ENCODE measurements at places on chromosomes 12 and 14.

- DNase-seq: no peak
Measured at GRCh38 chr14:105045710-105046326, 19.4 kb downstream of the GPR132 start.

- DNase-seq: no peak
Measured at GRCh38 chr14:93733631-93734030, 54.7 kb downstream of the PRIMA1 start.

DNA sequence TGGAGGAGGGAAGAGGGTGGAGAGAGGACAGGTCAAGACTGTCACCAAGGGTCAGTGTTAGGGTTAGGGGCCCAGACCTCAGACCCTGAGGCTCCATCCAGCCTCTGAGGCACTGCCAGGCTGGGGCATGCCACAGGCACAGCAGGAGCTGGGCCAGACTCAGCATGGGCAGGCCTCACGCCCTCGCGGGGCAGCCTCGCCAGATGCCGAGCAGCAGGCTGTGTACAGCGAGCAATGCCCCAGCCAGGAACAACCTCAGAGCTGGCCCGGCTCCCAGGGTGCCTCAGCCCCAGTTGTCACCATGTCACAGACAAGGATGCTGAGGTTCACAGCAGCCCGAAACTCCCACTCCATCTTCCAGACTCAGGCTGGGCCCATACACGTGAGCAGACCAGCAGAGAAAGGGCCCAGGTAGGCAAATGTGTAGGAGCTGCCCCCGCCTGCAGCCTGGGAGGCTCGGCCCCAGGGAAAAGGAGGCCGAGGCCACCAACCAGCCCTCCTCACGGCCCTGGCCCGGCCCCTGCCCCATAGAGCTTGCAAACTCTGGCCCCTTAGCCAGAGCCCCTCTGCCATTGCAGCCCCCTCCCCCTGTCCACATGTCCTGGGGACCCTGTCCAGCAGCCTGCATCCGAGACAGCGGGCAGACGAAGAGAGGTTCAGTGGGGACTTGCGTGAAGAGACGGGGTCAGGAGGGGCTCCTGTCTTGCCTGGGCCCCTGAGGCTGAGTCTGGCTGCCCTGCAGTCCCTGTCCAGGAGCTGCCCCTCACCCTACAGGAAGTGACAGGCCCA, 7.5 kb downstream of the C14orf180 start:
- no peak for DNase-seq

GRCh38 chr12:111316671-111317070, 52.2 kb downstream of the PHETA1 start:
- no peak for DNase-seq

DNA sequence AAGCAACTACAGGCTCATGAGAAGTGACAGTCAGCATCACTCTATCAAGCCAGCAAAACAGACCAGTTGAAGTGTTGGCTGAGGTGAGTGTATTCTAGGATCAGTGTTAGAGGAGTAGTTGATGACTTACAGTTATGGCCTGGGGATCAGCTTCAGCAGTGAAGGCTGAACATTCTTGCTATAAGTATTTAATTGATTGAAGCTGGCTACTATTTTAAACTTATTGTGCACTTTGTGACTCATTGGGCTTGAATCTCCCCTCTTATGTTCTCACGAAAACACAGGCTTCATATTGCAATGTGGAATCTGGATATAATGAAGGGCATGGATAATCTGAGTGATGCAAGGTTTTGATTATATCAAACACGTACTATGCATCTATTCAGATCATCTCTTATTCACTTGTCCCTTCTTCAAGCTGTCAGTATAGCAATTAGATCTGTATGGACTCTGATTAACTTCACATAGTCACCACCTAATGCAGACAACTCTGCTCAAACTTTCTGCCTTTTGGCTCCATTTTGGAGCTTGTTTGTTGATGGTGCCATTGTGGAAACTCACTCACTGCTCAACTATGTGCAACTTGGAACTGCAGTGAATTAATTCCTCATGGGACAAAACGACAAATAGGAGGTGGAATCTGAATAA, 309.2 kb downstream of the SLC16A7 start:
- DNase-seq: no peak

- peak; percentile 93 for DNase-seq
Measured at GRCh38 chr12:76341436-76342030, 6.7 kb downstream of the BBS10 start.

DNA sequence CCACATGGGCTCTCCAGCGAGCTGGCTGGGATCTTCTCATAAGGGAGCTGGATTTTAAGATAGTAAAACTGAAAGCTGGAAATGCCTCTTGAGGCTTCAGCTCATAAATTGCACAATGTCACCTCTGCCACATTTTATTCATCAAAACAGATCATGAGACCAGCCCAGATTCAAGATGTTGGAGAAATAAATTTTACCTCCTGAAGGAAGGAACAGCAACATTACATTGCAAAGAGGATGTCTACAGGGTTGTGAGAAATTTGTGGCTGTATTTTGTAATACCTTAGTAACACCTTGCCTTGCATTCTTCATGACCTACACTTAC, 43.1 kb upstream of the KRR1 start:
- DNase-seq: no peak

GRCh38 chr12:77742631-77743030, 88.1 kb upstream of the NAV3 start:
- peak; percentile 56 for DNase-seq

DNA sequence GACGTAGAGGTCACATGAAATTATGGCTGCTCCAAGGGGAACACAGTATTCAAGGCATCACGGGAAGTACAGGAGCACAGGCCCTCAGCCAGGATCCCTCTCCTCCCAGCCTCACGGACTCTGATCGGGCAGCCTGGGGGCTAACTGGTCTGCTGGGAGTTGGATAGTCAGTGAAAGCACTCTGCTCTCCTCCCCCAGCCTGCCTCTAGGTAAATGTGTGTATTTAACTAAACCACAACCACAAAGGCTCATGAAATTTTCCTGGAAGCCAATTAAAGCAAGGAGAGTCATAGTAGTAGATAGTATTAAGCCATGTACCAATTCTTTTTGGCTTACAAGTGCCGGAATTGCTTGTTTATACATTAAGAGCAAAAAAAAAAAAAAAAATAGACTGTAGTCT, 254.3 kb downstream of the MSRB3 start:
- DNase-seq: no peak

DNA sequence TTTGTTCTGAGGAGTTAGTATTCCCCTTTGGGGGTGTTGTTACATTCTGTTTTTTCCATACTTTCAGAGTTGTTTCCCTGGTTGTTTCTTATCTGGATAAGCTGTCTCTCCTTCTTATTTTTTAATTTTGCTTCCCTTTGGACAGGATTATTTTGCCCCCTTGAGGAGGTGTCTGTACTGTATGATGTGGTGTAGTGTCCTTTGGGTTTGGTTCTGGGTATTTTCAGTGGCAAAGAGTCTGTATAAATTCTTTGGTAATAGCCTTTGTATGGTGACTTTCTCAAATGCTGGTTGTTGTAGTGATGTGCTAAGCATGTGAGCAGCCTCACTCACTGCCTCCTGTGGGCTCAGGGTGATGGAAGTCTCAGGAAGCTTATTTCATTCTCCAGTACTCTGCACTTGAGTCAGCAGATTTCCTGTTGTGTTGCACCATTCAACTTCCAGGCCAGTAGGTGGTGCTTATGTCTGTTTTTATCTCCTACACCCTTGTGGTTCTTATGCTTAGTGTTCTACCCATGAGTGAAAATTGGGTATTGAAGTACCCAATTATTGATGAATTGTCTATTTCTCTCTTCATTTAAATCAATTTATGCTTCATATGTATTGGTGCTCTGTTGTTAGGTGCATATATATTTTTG, 103.3 kb upstream of the PMCH start:
- DNase-seq: peak; percentile 80

GRCh38 chr12:18753481-18754123, 15.7 kb downstream of the CAPZA3 start:
- DNase-seq: no peak

GRCh38 chr14:60242429-60242828, 6.6 kb upstream of the PPM1A start:
- no peak for DNase-seq

DNA sequence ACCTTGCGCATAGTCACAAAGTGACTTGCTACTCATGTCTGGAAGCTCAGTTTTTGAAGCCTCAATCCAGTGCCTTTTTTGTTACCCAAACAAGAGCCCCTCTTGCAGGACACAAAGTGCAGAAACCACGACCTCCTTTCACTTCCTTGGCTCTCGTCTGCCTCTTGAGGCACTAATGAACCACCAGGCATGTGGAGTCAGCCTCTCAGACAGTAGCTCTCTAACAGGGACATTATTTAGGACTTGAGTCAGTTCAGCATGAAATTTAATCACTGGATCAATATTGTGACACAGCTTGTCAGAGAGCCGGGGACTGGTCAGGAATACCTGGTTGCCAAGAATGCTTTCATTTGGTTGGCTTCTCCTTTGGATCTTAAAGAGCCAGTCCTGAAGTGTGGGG, 46.7 kb downstream of the HSPB8 start:
- DNase-seq: no peak

GRCh38 chr12:94033784-94034183, 114.6 kb upstream of the PLXNC1 start:
- no peak for DNase-seq

GRCh38 chr12:79690142-79690637, 574 bp downstream of the PAWR start:
- no peak for DNase-seq

DNA sequence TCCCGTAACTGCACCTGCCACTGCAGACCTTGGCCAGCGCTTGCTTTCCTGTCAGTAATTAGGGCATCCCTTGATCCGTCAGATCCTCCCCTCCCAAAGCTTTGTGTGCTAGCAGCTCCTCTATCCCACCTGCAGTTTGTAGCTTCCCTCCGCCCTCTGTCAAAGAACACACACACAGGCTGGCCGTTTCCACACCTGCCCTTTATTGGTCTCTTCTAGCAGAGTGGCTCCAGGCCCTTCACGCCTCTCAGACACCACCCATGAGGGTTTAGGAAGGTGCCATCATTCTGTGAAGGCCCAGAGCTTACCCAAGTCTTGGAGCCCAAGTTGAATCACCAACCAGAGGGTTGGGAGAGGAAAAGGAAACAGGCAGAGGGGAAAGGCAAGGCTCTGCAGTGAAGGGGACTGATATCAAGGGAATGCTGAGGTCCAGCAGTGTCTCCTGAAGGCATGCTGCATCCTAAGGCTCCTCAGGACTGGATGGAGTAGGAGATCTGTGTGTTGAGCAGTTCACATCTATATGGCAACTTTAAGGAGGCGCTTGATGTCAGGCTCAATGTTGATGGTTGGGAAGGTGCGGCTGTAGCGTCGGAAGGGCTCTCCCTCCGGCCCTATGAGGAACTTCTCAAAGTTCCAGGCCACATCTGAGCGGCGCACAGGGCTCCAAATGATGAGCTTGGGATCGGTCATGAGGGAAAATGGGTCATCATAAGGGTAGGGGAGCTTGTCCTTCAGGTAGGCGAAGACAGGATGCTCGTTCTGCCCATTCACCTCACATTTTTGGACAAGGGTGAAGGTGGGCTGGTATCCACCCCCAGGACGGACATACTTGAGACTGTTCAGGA, 3.4 kb downstream of the GPX2 start:
- DNase-seq: no peak

DNA sequence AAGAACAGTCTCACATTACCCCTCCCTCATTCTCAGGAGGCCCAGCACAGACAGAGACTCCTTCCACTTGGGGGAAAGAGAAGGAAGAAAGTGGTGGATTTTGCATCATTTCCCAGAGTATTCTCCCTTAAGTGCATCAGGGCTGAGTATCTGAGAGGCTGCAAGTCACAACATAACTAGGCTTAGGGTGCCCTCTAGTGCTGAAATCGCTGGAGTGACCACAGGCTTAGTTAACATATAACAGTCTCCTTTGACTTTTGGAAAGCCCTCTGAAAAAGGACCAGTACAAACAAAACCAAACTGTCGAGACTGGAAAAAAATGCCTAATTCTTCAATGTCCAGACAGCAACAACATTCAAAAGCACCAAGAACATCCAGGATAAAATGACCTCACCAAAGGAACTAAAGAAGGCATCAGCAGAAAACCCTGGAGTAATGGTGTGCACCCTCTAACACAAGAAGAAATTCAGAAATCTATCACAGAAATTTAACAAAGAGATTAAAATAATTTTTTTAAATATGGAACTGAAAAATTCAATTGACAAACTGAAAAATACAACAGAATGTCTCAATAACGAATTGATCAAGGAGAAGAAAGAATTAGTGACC, 412.3 kb downstream of the RPS29 start:
- peak; percentile 59 for DNase-seq

- no peak for DNase-seq
Measured at GRCh38 chr12:109430244-109430643, 46.9 kb downstream of the KCTD10 start.

GRCh38 chr14:101113108-101113612, 209.6 kb upstream of the RTL1 start:
- no peak for DNase-seq

- DNase-seq: peak; percentile 5
Measured at GRCh38 chr12:106764738-106765137, 9.7 kb upstream of the RIC8B start.

DNA sequence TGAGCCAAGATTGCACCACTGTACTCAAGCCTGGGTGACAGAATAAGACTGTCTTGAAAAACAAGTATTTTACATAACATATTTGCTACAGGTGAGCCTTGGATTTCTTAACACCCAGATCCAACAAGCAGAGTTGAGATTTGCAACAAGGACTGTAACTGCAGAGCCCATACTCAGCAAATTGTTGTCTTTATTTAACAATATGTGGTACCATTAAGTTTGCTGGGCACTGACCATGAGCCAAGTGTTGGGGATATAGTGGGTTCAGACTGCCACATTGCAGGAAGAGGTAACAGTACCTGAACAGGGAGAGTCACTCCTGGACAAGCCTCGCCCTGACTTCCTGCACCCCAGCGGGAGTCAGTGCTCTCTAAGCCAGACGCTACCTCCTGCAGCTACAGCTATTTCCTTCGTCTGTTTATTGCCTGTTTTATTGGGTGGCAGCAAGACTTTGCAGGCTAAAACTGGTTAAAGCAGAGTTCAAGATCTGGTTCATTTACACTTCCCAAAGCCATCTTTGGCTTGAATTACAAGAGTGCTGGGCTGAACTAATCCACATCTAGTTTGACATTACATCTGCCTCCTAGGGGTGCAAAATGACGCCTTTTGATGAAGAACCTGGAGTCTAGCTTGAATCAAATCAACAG, 12.5 kb downstream of the AHSA1 start:
- no peak for DNase-seq

DNA sequence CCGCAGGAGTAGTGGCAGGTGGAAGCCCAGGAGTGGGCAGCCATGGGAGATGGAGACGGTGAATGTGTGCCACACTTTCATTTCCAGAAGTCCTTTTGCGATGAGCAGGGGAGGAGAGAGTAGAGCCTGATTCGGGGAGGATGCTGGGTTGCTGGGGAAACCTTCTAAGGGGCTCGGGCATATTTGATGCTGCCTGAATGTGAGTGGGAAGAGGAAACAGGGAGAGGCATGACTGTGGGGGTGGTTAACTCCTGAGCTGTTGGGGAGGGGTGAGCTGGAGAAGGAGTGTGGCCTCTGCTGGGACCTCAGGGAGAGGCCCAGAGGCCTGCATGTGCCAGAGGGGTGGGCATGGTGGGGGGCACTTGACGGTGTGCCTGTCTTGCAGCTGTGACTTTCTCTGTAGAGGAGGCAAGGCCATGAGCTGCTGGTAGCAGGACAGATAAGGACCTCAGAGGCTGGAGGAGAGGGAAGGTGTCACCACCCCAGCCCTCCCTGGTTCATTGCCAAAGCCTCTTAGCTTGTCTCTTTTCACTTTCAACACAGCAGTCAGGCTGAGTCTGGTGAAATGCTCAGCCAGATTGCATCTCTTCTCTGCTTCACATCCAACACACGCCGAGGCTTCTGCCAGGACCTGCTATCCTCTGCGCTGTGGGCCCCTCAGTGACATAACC, 11.4 kb downstream of the GLT1D1 start:
- no peak for DNase-seq

Measured in bronchial epithelial cell (primary cell).